Activated naive CD8-positive, alpha-beta T cell treated with anti-CD3 and anti-CD28 coated beads, Interleukin-2, amount 10 ng/mL, durations not matched to agents 7 days and 5 days (primary cell): ENCODE measurements at places on chromosomes 2 and 18.

- DNase-seq, result no peak
Observed at GRCh38 chr2:10353931-10354330, 51.2 kb downstream of the HPCAL1 start.

DNA sequence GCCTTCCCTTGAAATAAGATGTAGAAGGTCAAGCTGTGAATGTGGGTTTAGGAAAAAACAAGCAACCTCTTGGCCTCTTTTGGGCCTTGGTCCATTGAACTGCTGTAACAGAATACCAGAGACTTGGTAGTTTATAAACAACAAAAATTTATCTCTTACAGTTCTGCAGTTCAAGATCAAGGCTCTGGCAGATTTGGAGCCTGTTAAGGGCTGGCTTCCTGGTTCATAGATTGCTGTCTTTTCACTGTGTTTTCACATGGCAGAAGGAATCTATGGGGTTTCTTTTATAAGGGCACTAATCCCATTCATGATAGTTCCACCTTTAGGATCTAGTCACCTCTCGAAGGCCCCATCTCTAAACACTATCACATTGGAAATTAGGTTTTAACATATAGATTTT is 20.2 kb upstream of the STK17B start:
- no peak for DNase-seq

DNA sequence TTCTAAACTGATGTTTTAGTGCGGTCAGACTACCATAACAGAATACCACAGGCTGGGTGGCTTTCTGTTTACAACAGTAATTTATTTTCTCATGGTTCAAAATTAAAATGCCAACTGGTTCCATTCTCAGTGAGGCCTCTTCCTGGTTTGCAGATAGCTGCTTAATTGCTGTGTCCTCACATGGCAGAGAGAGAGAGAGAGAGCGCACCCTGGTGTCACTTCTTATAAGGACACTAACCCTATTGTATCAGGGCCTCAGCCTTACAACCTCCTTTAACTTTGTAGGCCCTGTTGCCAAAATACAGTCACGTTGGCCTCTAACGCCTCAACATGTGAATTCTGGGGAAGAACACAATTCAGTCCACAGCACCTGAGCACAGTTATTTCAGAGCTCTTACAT is 37.5 kb upstream of the ZNF385B start:
- DNase-seq, result no peak

GRCh38 chr2:44807201-44808025 is 134.1 kb upstream of the SIX3 start:
- no peak for DNase-seq

- DNase-seq, result no peak
Observed at GRCh38 chr2:205730191-205730590, 47.9 kb downstream of the NRP2 start.

- DNase-seq, result no peak
Observed at GRCh38 chr2:27085673-27086089, 891 bp upstream of the KHK start.

DNA sequence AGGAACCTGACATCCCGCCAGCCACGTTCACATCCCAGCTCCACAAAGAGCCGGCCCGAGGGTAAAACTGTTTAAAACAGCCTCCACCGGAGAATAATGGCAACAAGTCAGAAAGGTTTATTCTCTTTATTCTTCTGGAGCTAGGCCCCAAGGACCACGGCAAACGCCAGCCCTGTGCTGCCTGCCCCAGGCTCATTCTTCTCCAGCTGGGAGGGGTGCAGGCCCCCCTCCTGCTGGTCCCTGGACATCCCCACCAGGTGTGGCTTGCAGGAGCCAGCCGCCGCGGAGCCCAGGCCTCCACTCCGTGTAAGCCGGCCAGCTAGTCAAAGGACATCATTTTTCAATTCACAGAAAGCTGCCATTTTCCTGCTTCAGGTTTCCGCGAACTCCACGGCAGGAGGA is 65.8 kb upstream of the SALL3 start:
- no peak for DNase-seq

GRCh38 chr2:10359731-10360329 is 57.1 kb downstream of the HPCAL1 start:
- DNase-seq, result no peak

DNA sequence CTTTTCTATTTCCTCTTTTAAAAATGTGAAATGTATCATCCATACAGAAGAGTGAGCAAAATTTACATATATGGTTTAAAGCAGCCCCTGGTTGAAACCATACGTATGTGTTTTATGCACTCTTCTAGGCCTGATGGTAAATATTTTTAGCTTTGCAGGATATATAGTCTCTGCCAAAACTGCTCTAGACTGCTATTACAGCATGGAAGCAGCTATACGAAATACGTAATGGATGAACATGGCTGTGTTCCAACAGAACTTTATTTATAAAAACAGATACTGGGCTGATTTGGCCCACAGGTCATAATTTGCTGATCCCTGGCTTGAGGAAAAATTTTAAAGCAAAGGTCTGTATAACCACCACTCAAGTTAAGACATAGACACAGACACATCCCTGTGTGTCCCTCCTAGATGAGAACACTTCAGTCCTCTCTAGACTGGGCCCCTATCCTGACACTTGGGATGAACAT is 42.5 kb upstream of the ATP8B1 start:
- DNase-seq, result no peak

GRCh38 chr2:6080932-6081753 is 389.0 kb downstream of the SOX11 start:
- no peak for DNase-seq

DNA sequence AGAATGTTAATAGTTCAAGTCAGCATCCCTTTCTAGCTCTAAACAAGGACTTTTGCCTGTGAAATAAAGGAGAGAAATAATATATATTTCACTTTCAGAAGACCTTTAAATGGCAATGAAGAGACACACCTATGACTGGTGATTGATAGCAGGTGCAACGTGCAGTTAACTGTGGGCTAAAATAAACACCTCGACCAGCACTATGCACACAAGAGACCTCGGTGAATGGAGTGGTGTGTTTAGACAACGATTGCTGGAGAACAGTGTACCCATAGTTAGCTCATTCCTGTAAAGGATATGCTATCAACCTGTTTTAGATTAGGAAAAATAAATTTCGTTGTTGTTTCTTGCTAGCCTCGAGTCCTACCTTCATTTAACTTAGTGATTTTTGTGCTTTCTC is 143.4 kb downstream of the NR4A2 start:
- no peak for DNase-seq

GRCh38 chr2:198930170-198930569 is 527.6 kb downstream of the SATB2 start:
- DNase-seq, result no peak

DNA sequence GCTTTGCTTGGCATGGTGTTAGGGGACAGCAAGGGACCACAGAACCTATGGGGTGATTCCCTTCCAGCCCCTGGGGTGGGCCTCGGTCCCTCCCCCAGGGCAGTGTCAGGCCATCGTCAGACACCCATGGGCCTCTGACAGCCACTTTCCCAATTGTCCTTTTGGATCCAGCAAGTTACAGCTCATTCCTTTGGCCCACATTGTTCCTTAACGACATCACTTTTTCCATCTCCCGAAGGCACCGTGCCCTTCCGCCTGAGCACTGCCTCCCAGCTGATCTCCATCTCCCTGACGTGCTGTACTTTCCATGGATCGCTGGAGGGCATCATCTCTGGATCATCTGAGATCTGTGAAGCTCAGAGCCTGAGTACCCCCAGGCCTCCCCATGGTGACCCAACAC is 10.4 kb upstream of the KCNK3 start:
- no peak for DNase-seq

- DNase-seq, result no peak
Observed at GRCh38 chr2:213923543-213923942, 487.3 kb upstream of the VWC2L start.

- DNase-seq, result peak; percentile 27
Observed at GRCh38 chr2:164737612-164738081, 104.0 kb downstream of the COBLL1 start.

DNA sequence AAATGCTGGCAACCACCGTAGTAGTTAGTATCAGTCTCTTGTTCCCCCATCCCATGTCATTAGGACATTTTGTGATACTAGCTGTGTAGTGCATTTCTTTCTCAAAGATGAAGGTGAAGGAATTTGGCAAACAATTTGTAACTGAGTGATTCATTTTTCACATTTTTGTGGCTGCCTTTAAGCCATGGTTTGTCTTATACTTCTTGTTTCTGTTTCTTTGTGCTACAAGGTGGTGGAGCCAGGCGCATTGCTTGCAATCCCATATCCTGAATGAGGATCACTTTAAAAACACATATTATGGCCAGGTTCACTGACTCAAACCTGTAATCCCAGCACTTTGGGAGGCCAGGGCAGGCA is 40.6 kb downstream of the GPD2 start:
- DNase-seq, result no peak

DNA sequence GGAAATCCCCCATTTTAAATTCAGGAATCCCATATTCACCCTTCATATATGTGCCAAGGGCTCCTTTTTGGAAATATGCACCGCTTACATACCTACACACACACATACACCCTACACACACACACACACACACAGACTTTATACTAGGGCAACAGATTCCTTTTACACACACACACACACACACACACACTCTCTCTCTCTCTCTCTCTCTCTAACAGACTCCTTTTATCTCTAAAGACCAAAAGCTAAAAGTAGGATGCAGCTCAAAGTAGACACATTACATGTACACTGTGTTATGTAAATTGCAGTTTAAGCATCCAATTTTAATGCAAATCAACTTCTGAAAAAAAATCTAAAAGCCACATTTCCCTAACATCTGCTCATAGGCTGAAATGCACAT is 130.9 kb upstream of the CAPN13 start:
- DNase-seq, result no peak

DNA sequence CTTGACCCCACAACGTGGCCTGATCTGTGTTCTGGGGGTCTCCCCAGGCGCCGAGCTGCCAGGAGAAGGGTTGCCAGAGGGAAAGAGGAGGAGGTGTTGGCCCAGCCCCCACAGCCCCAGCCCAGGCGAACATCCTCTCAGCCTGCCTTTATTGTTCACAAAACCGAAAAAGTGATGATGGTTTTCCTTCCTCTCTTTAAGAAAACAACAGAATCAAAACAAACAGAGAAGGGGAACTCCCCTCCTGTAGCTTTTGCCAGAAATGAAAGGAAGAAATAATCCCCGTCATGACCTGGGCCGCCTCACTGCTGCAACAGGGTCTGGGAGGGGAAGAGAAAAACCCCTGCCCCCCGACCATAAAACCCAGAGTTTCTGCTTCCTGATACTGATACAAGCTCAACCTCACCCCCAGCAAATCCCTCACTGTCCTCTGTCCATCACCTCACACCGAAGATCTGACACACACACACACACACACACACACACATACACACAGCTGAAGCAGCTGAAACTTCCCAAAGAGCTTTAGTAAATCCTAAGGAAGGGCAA is 52.0 kb downstream of the ZFP36L2 start:
- peak; percentile 74 for DNase-seq

DNA sequence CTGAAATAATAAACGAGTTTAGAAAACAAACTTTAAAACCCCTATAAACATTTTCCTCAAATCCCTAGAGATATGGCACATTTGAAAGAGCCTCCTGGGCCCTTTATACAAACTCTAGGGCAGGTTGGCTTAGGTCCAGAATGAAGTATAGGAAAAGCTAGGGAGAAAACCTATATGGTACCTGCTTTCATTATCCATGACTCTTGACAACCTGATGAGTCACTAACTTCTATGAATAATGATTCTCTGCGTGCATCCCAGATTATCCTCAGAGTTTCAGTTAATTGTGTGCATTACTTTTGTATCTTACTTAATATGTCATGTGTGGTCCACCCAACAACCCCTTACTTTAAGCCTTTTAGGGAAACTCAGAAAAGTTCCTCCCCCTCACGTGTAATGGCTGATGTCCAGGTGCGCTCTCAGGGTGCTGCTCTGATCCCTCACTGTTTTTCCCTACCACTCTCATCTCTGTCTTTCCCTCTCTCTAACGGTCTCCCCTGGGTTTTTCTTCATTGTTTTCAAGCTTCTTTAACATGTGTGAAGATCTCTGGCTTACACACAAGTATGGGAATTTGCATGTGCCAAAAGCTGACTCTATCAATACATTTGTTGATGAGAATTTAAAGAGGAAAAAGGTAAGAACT is 78.5 kb downstream of the LRP1B start:
- no peak for DNase-seq

- DNase-seq, result no peak
Observed at GRCh38 chr18:28574175-28574574, 397.2 kb upstream of the CDH2 start.

- no peak for DNase-seq
Observed at GRCh38 chr2:28219138-28219537, 173.5 kb upstream of the FOSL2 start.

DNA sequence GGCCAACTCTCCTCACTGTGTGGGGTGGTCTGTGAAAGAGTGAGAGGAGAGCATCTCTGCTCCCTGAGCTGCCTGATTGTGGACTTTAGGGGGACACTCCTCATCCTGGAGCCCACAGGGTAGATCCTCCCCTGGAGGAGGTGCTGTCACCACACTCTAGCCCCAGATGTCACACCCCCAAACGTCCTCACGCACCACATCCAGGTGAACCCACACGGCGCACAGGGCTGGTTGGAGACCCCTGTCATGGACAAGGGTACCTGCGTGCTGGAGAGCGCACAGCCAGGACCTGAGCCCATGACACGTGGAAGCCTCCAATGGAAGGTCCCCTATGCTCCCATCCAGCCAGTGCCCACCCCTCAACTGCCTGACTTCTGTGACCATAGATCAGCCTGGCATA is 10.5 kb downstream of the AGXT start:
- DNase-seq, result no peak

DNA sequence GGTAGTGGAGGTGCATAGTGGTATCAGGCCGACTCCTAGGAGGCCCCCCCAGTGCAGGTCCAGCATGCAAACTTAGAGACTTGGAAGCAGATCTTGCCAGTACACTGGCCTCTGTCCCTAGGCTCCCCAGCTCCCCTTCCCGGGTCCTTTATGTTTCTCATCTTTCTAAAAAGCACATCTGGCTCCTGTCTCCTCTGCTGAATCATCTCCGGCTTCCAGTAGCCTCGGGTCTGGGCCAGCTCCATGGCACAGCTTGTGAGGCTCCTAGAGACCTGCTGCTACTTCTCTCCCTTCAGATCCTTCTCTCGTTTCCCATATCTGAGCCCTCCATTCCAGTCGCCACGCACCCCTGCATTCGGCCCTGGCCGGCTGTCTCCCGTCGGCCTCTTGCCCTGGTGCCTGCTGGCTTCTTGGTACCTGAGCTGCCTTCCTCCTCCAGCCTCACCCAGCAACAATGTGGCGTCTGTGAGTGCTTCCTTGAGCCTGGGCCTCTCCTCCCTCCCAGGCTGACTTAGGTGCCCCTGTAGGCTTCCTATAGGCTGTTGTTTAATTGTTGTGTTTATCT is 6.6 kb downstream of the TRAF3IP1 start:
- no peak for DNase-seq
